Esophagus squamous epithelium (tissue), 5 donors: ENCODE measurements at places on chromosomes 11 and 22.

DNA sequence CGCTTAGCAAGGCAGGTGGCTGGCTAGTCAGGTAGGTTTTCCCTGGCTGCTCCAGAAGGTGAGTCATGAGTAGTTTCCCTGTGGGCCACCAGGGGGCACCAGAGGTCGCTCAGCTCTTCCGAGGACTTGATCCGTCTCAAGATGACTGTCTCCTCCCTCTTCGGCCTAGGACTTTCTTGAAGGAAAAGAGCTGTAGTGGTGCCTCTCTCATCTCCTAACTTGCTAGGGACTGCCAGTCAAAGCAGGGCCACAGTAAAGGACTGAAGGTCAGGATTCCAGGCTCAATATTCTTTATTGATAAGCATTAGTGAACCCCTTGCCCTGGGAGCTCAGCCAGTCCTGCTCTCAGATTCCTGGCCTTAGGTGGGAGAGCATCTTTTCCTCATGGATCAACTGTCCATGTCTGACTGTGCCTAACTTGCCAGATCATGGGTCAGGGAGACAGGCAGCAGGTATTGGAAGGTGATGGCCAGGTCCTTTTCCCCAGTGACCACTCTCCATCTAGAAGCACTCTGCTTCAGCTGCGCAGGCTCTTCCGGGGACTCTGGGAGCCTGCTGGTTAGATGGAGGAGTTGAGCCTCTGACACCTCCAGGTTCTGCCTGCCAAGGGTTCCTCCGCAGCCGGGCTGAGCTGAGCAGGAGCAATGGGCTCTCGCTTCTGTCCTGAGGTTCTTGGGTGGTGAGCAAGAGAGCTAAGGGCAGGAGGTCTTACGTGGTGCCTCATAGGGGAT lies 1.9 kb downstream of the POLD4 start:
- no peak for DNase-seq

- no peak for DNase-seq
Measured at GRCh38 chr11:34405079-34405858, 33.5 kb upstream of the CAT start.

- DNase-seq: no peak
Measured at GRCh38 chr22:16721961-16722360, 103.2 kb downstream of the XKR3 start.

DNA sequence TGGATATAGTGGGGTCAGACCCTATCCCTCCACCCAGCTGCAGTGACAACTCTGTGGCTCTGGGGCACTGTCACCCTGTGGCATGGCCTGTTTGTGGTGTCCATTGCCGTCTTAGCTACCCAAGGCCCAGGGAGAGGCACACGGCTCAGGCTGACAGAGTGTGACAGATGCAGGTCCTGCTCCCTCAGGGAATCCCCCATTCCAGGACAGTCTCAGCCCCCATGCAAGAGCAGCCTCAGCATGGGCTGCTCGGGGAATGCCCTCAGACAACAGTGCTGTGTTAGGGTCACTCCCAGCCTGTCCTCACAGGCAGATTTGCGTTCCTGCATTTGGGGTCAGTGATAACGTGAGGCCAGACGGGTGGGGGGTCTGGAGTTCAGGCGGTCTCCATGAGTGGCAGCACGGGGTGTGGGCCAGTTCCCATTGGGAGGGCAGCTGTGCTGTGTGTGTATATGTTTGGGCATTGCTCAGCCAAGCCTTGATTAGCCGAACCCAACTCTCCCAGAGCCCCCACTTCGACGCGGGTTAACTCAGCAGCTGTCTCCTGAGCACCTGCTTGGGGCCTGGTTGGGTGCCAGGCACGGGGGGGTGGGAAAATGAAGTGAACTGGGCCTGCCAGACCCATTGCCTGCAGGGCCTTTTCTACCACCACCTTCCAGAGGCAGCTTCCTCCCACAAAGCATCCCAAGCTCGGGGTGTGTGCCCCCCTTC lies 5.3 kb upstream of the KCNQ1OT1 start:
- DNase-seq: no peak

DNA sequence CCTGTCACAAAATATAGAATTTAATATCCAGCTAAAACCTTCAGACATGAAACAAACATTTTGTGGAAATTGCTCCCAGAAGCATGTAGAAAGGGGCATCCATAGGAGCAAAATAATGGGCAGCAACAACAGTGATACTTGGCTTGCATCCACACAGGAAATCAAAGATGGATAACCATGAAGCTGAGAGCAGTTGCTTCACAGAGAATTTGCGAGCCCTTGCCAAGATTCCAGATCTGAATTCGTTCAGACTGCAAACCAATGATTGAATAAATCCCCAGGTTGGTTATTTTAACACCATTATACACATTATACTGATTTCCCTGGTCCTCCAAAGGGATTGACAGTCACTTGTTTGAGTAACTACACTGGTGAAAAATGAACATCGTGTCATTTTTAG lies 15.6 kb upstream of the OR51L1 start:
- no peak for DNase-seq

- DNase-seq: no peak
Measured at GRCh38 chr11:58786693-58787092, 55.0 kb upstream of the GLYAT start.

- no peak for DNase-seq
Measured at GRCh38 chr11:72112978-72113808, 698 bp upstream of the ANAPC15 start.

DNA sequence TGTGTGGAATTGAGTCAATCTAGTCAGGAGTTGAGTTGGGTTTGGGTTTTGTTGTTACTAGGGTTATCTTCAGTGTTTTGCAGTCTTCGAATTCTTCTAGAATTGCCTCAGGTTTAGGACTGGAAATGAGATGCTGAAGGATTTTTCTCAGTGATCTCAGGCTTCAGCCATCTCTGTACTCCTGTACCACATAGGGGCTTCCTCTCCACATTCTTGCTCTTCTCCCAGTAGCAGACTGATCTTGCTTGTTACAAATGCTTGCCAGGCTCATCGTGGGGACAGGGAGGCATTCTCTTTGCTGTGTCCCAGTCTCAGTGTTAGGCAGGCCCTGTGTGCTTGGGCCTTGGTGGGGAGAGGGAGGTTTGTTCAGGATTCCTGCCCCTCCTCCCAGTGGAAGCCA lies 96.1 kb downstream of the LRRC32 start:
- DNase-seq: no peak

DNA sequence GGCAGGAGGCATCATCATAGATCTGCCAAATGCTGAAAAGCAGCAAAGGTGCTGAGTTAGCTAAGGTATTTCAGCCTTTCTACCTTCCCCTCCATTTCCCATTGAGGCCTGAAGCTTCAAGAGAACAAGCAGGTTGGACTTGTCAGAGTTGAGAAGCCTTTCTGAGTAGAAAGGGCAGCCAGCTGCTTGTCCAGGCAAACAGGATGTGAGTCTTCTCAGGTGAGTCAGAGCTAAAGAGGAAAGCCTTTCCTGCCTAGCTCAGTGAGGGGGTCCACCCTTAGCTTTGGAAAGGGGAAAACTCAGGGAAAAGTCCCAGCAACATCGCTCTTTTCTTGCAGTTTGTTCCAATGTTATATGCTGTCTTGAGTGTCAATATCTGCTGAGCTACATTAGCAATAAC lies 13.2 kb upstream of the MPZL2 start:
- DNase-seq: no peak

DNA sequence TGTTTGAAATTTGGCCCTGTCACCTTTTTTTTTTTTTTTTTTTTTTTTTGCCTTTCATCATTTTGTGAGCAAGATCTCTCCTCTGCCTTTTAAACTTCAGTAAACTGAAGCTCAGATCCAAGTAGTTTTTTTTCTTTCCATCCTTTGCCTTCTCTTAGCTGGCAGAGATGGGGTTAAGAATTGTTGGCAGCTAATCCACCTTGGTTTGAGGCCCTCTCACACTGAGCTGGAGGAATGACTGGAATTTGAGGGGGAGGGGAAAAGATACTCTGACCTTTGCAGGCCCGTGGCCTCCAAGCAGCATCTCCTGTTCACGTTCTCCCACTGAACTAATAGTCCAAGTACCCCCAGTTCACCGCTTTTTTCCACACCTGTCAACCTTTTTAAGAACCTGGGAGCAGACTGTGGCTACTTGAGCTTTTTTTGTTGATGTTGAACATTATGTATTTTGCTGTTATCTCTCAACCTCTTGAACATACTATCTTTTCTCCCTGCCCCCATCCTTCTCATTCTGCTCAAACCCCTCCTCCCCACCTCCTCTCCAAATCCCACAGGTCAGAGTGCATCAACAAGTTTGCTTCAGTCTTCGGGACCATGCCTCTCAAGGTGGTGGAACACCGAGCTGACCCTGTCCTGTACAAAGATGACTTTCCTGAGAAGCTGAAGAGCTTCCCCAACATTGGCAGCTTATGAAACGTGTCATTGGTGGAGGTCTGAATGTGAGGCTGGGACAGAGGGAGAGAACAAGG lies 66.2 kb downstream of the ALX4 start:
- no peak for DNase-seq

DNA sequence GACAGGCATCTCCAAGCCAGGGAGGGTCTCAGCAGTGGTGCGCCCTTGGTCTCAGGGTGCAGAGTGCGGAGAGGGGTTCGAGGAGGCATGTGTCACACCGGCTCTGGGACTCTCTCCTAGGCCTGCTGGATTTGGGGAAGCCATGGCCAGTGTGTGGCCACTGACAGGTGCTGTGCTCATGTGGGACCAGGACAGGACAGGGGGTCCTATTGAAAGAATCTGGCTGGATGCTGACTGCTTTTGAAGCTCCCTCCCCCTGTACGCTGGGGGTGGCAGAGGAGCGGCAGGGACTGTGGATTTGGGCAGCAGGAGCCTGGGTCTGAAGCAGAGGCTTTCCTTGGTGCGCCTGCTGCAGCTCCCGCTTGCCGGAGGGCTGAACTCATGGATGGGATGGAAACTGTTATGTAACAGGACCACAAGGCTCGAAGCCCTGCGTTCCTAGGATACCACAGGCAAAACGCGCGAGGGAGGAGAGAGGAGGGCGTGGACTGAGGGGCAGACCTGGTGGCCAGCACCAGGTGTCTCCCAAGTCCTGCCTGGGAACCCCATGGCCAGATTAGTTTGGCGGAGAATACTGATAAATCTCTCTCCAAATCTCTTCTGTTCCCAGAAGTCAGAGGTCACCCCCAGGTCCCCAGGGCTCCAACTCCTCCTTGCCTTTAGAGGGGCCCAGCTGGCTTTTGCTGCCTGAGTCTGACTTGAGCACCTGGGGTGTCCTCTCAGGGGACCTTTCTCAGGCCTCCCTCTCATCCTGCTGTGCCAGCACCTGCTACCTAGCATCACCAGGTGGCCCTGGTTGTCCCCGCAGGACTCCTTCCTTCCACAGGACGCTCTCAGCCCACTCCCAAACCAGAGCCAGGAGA lies 13.8 kb upstream of the TEF start:
- DNase-seq: no peak

GRCh38 chr11:92190535-92191206 lies 33.9 kb upstream of the FAT3 start:
- DNase-seq: no peak

DNA sequence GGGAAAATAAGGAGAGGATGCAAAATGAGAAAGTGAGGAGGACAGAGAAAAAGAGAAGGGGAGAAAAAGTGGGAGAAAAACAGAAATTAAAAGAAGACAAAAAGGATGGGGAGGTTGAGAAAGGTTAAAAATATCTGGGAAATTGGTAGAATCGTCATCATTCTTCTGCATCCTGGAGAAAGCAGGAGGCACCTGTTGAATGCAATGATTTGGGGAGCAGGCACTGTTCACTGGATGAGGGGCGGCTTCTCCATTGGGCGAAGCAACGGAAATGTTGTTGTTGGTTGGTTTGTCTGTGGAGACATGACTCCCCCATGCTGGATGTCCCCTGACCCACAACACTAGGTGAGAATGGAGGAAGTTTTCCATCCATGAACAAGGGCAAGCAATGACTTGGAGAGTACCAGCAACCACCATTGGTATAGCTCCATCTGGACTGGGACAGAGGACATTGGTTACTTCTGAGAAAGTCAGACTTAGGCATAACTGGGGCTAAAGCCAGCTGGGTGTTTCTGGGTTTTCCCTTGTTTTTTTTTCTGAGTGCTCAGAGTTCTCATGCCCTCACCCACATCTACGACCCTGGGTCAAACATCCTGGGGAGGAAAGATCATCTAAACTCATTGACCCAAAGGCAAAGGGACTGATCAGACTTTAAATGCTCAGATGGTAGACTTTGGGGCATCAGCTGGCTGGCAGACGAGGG lies 11.9 kb upstream of the CD44 start:
- DNase-seq: no peak

GRCh38 chr11:134711588-134711987 lies 299.5 kb upstream of the B3GAT1 start:
- DNase-seq: no peak

DNA sequence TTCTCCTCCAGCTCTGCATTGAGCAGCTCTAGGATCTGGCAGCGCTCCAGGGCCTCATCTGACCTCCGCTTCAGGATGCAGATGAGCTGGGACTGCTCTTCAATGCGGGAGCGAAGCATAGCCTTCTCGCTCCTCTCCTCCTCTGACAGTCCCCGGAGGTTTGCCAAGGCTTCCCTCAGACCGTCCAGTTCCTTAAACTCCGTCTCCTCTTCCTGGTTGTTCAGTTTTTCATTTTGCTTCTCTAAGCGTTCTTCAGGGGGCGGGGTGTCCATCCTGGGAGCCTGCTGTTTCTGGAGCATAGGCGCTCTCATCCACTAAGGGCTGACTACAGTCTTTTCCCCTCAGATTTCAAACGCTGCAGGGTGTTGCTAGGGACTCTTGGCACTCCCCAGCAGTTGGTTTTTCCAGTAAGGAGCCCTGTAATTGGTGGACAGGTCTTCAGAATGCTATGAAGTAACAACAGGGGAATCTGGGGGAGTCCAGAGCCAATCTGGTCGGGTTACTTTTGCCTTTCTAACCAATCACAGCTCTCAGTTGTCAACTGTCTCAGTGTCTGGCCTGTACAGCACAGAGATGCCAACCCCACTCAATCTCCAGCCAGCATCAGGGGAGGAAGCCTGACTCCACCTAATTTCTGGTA lies at the start of gene CCDC89:
TSS of gene CCDC89 (minus strand) at position 376 of the 640 bp plus-strand sequence. CDS start at position 311, 65 bp downstream.
- peak; percentile 10 for DNase-seq

- peak; percentile 98 for DNase-seq
Measured at GRCh38 chr11:57667736-57668433, at the start of gene ZDHHC5. Gene ZDHHC5, plus strand, starts transcription at chr11:57668114. Its CDS starts 4,977 bp downstream, at chr11:57673091.

- no peak for DNase-seq
Measured at GRCh38 chr11:130206141-130206540, 46.6 kb downstream of the ST14 start.

- DNase-seq: no peak
Measured at GRCh38 chr11:33724644-33725035, 11.6 kb downstream of the CD59 start.

DNA sequence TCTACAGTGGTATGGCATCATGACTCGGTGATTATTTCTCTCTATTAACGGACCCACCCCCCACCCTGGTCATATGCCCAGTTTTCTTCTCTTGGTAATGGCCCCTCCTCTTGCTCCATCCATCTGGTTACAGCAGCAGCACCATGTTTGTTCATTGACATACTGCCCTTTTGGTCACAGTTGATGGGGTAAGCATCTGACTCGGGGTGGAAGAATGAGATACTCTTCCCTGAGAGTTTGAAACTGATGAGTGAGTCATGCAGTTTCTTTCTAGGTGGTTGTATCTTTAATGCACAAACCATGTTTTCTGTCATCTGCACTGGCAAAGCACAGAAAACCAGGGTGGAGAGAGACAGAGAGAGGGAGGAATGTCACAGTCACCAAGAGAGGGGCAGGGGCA lies 126.0 kb downstream of the SYN3 start:
- no peak for DNase-seq
